HS-5 (cell line): ENCODE measurements at places on chromosomes 1 and 21.

DNA sequence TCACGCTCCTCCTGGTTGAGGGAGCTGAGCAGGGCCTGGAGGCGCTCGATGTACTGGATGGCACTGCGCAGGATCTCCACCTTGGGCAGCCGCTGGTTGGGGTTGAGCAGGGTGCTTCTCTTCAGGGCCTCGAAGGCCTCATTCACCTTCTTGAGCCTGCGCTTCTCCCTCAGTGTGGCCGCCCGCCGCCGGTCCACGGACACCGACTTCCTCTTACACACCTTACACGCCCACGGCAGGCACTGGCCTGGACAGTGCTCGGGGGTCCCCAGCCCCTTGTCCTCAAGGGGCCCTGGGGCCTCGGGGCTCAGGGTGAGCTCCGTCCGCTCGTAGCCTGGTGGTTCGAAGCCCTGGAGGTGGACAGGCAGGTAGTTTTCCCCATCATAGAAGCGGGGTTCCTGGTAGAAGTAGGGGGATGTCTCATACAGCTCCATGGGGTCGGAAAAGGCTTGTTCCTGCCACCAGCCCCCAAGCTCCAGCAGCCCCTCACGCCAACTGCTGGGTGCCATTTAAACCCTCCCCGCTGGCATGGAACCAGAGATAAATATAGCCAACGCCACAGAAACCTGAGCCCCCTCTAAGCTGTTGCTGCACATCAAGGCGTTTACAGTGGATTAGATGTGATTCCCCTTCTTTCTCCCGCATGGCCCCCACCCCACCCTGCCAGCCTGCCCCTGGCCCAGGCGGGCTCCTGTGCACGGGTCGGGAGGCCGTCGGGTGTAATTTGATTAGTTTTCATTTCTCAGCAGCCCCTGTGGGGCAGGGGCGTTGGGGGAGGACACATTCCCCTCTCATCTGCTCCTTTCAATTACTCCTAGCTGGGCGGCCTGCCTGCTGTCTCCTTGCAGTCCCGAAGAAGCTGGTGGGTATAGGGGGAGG, at the start of gene MYOG:
Gene MYOG (minus strand): TSS at position 485 of the 879 bp plus-strand sequence. CDS start 51 bp downstream, at position 434.
- DNase-seq, result no peak

DNA sequence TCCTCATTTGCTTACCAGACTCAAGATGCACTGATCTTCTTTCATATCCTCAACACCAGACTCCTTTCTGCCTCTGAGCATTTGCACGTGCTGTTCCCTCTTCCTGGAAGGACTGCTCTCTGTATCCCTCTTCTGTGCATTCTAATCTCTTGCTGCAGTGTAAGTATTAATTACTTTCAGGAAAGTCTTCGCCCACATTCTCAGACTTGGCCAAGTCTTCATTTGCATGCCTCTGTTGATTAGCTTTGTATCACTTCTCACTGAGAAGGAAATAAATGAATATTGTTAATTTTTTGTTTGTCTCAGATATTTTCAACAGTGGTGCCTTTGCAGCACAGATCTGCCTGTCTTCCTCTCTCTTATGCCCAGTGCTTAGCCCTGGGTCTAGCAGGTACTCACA, 50.3 kb upstream of the RAB3GAP2 start:
- no peak for DNase-seq

DNA sequence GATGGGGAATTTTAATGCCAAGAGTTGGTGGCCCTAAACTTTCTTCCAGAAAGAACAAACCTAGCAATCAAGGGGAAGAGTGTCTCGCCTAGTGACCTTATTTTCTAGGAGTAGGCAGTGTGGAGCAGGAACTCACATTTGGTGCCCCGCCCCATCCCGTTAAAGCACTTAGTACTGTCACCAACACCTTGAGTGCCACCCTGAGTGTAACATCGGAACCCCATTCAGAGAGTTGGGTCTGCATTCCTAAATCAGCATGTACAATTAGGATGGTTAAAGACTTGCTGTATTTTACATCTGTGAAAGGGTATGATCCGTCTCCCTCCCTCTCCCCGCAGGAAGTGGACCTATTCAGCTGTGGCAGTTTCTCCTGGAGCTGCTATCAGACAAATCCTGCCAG, 15.5 kb downstream of the ETS2 start:
- no peak for DNase-seq

DNA sequence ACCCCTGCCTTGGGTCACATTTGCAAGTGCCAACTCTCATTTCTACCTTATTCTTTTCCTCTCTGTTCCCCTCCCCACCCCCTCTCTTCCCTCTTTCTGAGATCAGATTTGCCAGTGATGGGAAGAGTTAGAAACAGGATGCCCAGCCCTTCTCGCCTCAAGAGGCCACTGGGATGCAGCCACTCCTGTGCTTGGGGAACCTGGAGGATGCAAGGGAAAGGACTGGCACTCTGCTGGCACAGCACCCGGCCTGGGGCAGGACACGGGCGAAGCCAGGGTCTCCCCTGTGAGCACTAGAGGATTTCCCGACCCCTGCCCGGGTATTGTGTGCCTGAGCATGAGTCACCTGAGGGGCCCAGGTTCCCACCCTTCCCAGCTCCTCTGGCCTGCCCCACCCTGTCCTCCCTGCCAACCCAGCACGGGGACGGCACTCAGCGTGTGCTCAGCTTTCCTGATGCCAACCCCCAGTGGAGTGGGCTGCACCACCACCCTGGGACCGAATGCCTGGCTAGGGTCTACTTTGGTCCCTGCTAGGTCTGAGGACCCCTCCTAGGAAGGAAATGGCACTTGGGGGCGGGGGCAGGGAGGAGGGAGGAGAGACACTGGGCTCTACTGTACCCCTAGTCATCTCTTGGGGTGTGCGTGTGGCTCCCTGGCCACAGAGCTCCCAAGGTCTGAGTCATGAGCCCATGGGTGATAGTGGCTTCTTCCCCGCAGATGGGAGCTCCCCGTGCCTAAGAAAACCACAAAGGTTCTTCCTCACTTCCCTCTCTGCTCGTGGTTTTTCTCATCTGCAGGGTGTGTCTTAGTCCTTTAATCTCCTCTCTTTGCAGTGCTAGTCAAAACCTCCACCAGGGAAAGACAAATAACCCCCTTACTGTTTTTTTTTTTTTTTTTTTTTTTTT, 12.4 kb downstream of the LMNA start:
- peak; percentile 82 for DNase-seq

DNA sequence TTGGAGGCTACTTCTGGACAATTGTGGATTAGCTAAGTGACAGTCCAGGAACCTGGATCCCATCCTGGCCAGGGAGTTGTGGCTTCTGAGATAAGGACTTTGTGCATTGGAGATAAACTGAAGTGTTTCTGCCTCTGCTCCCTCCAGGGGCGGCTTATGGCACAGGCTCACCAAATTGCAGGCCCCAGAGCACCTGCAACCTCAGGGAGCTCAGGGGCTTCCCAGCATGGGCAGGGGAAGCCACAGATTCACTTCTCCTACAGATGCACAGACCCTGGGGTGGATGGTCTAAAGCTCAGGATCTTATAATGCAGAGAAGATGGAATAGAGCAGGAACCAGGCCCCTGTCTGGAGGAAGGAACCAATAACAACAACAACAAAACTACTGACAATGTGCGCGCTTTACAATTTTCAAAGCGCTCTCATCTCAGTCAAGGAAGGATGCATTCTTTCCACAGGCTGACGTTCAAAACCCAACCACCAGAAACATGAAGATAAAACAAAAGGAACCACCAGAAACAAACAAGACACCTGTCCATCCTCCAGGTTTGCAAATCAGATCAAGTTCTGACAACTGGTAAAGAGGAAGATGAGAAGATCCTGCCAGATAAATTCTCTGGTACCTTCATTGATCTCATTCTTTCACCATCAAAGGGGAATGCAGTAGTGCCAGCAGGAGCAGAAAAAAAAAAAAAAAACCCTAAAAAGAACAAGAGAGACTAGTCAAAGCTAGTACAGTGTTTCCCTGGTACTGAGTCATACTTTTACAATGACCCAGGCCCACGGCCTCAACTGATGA, 121.0 kb upstream of the IRF2BP2 start:
- no peak for DNase-seq

- DNase-seq, result no peak
These were observed 37.5 kb upstream of the SLAMF9 start for GRCh38 chr1:159991513-159991912.

GRCh38 chr1:10726355-10726754, 70.1 kb downstream of the CASZ1 start:
- no peak for DNase-seq

- DNase-seq, result no peak
These were observed 126.7 kb downstream of the TRABD2B start for GRCh38 chr1:47870480-47870879.

DNA sequence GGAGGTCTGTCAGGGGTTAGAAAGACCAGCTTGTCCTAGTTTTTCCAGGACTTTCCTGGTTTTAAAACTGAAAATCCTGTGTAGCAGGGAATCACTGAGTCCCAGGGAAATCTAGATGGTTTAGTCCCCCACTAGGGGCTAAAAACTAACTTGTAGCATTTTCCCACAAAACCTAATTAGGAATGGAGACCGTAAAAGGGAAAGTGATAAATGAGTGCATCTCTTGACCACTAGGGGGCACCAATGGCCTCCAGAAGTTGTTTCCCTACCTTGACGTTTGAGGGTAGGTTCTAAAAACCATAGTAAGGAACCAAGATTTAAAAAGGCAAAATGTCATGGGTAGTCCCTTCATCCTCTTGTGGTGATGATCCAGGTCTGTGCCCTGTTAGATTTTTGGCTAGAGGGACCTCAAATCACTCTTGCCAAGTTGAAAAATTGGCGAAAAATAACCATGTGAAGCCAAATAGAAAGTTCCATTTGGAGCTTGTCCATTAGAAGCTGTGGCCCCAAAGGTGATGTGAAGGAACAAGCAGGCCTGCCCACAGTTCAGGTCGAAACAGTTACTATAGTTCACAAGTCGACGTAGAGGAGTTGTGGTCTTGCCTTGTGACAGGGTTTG, 24.5 kb downstream of the CLIC6 start:
- DNase-seq, result peak; percentile 40

DNA sequence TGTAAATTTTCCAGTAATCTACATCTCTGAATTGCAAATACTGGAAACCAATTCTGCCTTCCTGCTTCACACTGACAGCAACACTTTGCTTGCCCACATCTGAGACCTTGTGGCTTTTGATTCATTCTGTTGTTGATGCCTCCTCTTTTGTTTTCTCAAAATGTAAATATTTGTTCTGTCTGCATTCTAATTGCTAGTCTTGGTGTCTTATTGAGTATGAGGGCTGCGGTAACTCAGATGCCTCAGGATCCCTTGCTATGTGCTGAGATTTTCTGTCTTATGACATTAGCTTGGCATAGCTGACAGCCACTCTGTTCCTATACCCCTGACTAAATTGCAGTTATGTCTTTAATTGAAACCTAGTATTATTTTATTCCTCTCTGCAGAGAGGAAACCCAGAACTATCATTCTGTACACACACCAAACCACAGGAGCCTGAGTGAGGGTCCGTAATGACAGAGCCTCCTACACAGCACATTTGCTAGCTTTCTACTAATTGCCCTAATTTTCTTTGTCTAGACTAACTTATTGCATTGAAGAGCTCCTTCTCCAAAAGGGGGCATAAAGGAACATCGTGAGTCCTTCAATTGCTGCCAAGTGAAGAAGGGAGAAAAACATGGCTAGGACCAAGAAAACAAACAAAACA, 72.1 kb downstream of the GREM2 start:
- DNase-seq, result no peak

DNA sequence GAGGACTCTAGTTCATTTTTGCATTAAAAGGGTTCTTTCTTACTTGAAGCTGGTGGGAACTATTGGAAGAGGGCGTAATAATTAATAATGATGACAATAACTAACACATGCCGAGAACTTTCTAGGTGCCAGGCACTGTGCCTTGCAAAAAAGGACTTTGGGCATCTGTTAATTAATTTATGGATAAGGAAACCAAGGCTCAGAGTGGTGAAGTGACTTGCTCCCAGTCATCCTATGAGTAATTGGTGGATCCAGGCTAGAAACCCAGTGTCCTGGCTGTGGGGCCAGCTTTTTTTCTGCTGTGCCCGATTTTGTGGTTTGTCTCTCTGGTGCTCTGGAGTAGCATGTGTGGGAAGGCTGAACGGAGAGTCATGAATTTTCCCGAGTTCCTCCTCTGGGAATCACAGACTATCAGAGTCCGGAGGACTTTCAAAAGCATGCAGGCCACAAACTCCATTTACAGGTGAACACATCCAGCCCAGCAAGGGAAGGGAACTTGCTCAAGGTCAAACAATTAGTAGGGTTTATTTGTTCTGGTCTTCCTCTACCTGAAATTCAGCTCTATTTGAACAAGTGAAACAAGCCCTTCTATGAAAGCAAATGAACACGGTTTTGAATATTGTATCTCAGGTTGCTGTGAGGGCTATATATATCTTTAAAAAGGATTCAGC, 23.4 kb downstream of the ROR1 start:
- DNase-seq, result no peak

DNA sequence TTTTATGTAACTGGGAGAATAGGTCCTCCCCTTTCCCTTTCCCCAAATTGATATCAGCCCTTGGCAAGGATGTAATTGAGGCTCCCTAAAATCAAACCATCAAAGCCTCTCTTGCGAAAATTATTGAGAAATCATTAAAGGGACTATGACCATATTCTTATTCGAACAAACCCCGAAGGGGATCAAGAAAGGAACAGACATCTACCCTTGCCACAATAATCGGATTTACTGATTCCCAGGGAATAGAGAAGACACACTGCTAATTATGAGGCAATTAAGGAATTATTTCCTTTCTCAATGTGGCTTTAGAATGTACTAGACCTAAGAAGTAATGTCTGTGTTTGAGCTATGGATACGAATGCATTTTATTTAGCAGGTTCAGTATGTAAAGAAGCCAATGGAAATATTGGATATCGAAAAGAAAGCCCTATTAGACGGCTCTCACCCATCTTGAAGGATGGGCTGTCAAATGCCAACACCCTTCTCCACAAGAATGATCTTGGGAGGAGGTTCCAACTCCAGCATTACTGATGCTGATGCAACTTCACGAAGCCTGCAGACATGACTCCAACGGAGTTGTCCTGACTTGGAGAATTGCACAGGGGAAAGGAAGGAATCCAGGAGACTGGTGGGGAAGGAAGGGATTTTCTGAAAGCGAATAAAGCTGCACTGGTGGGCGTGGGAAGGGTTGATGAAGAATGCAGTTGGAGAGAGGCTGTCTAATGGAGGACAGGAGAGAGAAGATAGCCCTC, 11.6 kb upstream of the PTPRF start:
- DNase-seq, result no peak

- DNase-seq, result no peak
These were observed 401 bp downstream of the ERRFI1 start for GRCh38 chr1:8025671-8026144.

DNA sequence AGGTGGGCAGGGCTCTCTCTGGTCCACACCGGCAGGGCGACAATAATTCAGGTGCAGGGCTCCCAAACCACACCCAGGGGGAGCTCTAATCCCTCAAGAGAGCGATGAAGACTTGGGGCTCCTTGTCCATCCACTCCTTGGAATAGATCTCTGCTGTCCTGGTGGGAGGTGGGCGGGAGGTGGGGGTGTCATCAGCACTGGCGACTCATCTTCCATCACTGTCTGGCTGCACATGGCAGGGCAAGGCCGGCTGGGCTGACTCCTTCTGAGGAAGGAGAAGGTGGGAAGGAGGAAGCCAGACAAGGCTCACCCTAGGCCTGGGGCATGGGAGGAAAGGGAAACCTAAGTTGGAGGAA, 29.3 kb downstream of the TNNT2 start:
- no peak for DNase-seq

GRCh38 chr1:232726048-232726779, 79.0 kb upstream of the MAP10 start:
- no peak for DNase-seq

GRCh38 chr1:229508823-229509337, 739 bp upstream of the NUP133 start:
- no peak for DNase-seq

- no peak for DNase-seq
These were observed 5.6 kb upstream of the CTPS1 start for GRCh38 chr1:40973912-40974311.
